Smooth muscle cell of the brain vasculature (primary cell): ENCODE measurements at places on chromosomes 6 and 20.

DNA sequence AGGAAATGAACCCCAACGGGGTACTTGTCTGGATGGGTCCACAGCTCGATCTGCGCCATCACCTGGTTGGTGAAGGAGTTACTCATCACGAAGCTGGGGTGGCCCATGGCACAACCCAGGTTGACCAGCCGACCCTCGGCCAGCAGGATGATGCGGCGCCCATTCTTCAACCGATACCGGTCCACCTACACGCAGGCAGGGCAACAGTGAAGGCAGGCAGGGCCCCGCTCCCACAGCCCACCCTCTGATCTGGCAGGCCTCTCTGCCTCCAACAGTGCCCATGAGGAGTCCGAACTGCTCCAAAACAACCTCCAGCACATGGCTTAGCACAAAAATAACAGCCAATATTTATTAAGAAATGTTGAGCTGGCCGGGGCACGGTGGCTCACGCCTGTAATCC is 17.7 kb downstream of the AHCY start:
- DNase-seq, result no peak

- DNase-seq, result no peak
These were observed 58.7 kb downstream of the UTRN start for GRCh38 chr6:144343701-144344428.

DNA sequence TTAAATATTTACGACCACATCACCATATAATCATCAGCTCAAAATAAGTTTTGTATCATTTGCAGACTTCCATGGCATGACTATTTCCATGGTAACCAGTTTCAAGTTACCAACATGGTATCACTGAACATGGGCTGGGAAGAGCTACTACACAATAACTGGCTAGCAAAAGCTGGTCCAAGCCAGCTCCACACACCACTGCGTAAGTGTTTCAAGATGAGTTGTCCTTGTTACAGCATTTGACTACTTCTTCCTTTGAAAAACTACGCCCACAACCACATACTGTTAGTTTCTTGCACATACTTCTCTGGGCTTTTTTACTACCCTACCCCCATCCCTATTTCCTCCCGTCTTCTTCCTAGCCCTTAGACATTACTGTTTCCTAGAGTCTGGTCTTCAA is 8.5 kb downstream of the CD164 start:
- no peak for DNase-seq

GRCh38 chr20:35328095-35328685 is 36.0 kb upstream of the FAM83C start:
- DNase-seq, result no peak
